Inflammatory macrophage (primary cell): ENCODE measurements at places on chromosomes 12 and 14.

GRCh38 chr14:87133073-87133801 is 859.7 kb downstream of the GALC start:
- no peak for DNase-seq

- no peak for DNase-seq
These were observed 129.3 kb downstream of the SLC15A4 start for GRCh38 chr12:128694445-128694844.

- no peak for DNase-seq
These were observed 7.5 kb downstream of the KLRF2 start for GRCh38 chr12:9888665-9889273.

DNA sequence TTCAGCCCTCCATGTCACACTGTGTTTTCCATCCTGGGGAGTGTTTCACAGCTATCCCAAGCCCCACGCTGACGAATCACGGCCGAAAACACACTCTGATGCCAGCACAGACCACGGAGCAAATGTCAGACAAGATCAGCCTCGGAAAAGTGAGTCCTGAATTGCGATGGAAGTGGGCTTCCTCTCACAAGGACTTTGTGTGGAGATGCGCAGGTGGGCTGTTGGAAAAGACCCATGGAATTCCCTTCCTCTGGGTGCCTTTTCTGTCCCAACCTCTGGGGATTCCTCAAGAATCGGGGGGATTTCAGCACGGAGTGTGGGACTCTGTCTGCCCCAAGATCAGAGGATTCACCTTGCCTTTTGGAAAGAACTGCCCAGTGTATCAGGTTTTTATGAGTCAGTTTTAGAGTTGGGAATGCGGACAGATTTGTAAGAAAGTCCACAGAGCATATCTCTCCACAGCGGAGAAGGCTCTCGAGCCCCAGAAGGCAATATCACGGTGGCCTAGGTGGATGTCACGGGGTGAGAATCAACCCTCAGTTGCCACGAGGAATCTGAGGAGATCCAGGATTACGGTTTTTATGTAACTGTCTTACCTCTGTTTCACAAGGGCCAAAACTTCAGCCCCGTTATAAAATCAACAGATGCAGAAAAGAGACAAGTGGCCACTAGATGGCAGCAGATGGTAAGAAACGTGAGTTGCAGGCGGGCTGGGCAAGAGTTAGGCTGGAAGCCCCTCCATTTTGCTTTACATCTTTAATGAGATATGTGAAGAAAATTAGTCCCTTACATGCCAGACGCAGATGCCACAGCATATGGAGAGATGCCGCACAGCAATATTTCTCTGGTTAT is 201.9 kb downstream of the DAD1 start:
- peak; percentile 65 for DNase-seq

DNA sequence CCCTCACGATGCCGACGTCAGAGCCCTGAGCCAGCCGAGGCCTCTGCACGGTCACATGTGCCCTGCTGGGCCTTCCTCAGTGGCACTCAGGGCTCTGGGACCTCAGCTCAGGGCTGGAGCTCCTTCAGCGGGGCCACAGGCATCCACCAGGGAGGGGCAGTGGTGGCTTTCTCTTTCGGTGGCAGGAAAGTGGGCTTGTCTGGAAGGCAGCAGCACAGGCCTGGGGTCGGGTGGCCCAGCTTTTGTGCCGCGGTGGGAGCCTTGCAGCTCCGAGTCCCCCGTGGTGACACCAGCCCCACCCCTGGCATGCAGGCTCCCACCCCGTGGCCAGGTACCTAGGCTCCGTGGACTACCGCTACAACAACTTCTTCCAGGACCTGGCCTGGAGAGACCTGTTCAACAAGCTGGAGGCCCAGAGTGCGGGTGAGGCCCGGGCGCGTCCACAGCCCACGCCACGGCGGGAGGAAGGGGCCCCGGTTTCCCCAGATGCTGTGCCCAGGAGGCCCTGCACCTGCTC is 14.2 kb upstream of the TEX22 start:
- no peak for DNase-seq

DNA sequence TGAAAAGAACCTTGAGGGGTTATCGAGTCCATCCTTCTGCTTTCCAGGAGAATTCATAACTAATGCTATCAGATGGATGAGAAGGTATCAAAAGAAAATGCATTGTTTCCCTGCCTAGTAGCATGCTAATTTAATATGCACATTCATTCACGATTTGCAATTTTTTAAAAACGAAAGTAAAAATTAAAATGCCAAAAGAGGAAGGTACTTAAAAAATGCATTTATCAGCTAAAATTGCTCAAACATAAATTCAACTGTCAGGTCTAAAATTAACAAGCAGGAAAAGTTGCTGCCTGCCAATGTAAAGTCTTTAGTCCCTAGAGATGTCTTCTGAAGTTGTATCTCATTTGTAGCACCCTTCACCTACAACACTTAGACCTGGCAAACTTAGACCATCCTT is 7.9 kb downstream of the ATF7 start:
- DNase-seq = no peak

DNA sequence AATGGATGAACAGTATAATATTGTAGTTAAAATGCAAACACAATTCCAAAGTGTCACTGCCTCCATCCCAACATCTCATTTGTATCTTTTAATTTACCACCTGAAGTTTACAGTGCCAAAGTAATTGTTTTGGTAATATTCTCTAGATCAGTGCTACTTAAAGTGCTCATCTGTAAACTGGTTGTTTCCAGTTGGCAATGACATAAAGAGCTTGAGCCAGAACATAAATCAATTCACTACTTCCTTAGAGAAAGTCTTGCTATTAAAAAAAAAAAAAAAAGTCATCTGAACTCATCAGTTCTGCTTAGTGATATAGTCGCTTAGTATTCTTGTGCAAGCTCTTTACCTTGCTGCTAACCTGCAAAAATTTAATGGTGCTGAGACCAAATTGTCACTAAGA is 16.4 kb downstream of the PLCZ1 start:
- DNase-seq = no peak

GRCh38 chr14:24132061-24132685 is 1.7 kb downstream of the FITM1 start:
- DNase-seq = no peak

DNA sequence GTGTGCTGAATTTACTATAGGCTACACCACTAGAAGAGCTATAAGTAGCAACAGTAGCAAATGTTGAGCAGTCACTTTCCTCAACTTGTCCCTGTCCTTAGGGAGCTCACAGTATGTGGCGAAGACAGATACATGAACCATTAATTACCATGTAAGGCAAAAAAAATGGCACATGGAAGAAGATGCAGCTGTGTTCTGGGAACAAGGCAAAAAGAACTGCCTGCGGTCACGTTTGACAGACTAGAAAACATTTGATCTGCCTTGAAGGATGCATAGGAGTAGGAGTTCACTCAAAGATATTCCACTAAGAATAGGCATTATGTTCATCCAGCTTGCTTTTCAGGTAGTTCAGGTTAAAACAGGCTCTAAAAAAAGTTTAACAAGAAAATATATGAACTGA is 46.5 kb upstream of the IFNG-AS1 start:
- DNase-seq = no peak

GRCh38 chr12:120286768-120287490 is 4.8 kb downstream of the RNU4-2 start:
- no peak for DNase-seq

GRCh38 chr14:28157887-28158791 is 608.4 kb upstream of the FOXG1 start:
- no peak for DNase-seq

DNA sequence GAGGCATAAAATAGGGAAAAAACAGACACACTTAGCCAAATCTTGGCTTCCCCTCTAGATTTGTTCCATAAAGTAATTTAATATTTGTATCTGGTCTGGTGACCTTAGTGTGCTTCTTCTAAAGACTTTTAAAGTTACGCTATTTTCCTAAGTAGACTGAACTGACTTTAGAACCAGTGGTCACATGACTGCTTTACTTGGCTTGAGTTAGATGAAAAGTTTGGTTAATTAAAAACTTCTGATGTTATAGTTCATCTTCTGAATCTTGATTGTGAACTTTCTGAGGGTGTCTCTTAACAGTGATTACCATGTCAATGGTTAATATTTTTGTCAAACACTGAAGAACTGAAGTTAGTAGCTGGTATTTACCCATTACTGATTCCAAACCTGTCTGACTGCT is 2.6 kb downstream of the BBS10 start:
- no peak for DNase-seq

GRCh38 chr12:104814944-104815343 is 143.1 kb downstream of the SLC41A2 start:
- no peak for DNase-seq
